ENCODE measurements at places on chromosomes 12 and 14. TPM values are rescaled to one million over a fixed set of nuclear protein-coding genes. Genes with fewer than 3 reads are reported as not detected.

DNA sequence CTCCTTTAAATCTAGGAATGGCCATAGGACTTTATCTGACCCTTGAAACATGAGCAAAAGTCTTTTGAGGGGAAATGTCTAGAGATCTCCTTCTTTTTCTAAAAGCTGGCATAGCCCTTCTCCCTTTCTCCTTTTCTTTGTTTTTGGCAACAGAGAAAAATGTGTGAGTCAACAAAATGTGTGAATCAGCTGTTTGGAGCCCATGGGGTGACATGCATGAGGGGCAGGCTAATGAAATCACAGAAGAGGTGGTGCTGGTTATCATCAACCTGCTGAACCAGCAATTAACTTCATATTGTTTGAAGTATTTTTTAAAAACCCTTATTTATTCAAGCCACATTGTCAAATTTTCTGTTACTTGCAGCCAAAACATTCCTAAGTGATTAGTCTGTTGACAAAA is 132.3 kb downstream of the CCDC59 start:
- no peak for DNase-seq

GRCh38 chr14:72675126-72675525 is 218.8 kb downstream of the DPF3 start:
- DNase-seq, result no peak

- DNase-seq, result no peak
Measured at GRCh38 chr14:74800780-74801179, 37.7 kb downstream of the YLPM1 start.

GRCh38 chr14:59823179-59823578 is 47.4 kb downstream of the RTN1 start:
- DNase-seq, result no peak

- no peak for DNase-seq
Measured at GRCh38 chr14:39243831-39244230, 10.1 kb downstream of the MIA2 start.

DNA sequence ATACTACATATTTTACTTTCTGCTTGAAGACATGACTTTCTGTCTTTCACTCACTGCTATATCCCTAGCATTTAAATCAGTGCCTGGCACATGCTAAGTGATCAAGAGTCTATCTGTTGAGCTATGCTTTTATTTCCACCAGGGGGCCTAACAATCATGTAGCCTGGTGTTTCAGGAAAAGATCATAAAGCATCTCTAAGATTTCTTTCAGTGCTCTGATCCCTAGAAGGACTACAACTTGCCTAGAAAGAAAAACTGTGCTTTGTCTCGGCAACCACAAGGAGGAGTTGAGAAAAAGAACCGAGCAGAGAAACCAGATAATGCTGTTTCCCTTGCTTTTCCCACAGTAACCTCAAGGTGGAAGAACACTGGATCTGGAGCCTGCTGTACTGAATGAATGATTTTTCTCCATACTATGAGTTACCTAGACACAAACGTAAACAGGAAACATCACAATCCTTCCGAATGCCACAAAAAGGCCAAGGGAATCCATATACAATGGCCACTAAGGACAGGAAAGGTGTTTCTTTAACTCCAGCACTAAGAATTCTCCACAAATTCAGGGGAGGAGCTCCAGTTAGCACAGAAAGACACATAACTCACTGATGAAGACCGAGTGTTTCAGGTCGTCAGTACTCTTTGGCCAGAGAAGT is 1.2 kb downstream of the CRY1 start:
- peak; percentile 97 for DNase-seq

GRCh38 chr14:30799933-30800332 is 74.4 kb upstream of the COCH start:
- DNase-seq, result no peak

- DNase-seq, result peak; percentile 32
Measured at GRCh38 chr12:88310666-88311065, 168.6 kb downstream of the TMTC3 start.

Gene FITM1
- 0.51 TPM for total RNA-seq

Gene ANAPC7
- total RNA-seq, result 71.9 TPM

Gene TROAP
- total RNA-seq, result 4.3 TPM

Gene TIMELESS
- 8.8 TPM for total RNA-seq

Gene OR6C2
- not detected for total RNA-seq

Gene RPL10L
- total RNA-seq, result not detected

Gene IQSEC3
- under 0.01 TPM for total RNA-seq

All from dermis blood vessel endothelial cell (primary cell).